CD14-positive monocyte (primary cell): ENCODE measurements at places on chromosomes 16 and 17. TPM values are rescaled to one million over a fixed set of nuclear protein-coding genes. Genes with fewer than 3 reads are reported as not detected.

SNF8 gene
- polyA plus RNA-seq: 145 TPM

YBX2 gene
- not detected for polyA plus RNA-seq

HBA2 gene
- 2.8 and 6.4 TPM in 2 replicates for polyA plus RNA-seq

GAST gene
- polyA plus RNA-seq: not detected

LRRC75A gene
- polyA plus RNA-seq: 1.0 TPM

EEF2KMT gene
- polyA plus RNA-seq: 4.2 and 4.6 TPM in 2 replicates

UNKL gene
- 1.2 TPM for polyA plus RNA-seq

VMO1 gene
- polyA plus RNA-seq: 0.54 TPM

MPHOSPH6 gene
- polyA plus RNA-seq: 37.6 TPM

PPP1R27 gene
- 0.22 TPM for polyA plus RNA-seq

SPATA22 gene
- polyA plus RNA-seq: not detected

ATF7IP2 gene
- 11.9 TPM for polyA plus RNA-seq

CX3CL1 gene
- polyA plus RNA-seq: not detected in 2 replicates

SOST gene
- polyA plus RNA-seq: not detected in 2 replicates

CEP131 gene
- 9.7 and 13.4 TPM in 2 replicates for polyA plus RNA-seq

C16orf92 gene
- not detected for polyA plus RNA-seq
